ENCODE measurements at places on chromosomes 11 and 22.
A peak's percentile ranks its signal among the peaks of the same experiment; 100 is the strongest.

- DNase-seq, result no peak
Observed at GRCh38 chr22:47022475-47022874, 260.0 kb downstream of the TBC1D22A start.

DNA sequence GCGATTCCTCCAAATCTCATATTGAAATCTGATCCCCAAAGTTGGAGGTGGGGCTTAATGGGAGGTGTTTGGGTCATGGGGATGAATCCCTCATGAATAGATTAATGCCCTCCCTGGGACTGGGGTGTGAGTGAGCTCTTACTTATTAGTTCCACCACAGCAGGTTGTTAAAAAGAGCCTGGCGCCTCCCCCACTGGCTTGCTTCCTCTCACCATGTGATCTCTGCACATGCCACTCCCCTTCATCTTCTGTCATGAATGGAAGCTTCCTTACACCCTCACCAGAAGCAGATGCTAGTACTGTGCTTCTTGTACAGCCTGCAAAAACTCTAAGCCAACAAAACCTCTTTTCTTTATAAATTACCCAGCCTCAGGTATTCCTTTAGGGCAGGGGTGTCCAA is 8.8 kb downstream of the RRAS2 start:
- no peak for DNase-seq

GRCh38 chr11:79047321-79047720 is 393.5 kb downstream of the TENM4 start:
- no peak for DNase-seq

- DNase-seq, result no peak
Observed at GRCh38 chr11:21414953-21415352, 745.6 kb downstream of the NELL1 start.

- DNase-seq, result no peak
Observed at GRCh38 chr11:76658651-76659650, 11.6 kb downstream of the LRRC32 start.

DNA sequence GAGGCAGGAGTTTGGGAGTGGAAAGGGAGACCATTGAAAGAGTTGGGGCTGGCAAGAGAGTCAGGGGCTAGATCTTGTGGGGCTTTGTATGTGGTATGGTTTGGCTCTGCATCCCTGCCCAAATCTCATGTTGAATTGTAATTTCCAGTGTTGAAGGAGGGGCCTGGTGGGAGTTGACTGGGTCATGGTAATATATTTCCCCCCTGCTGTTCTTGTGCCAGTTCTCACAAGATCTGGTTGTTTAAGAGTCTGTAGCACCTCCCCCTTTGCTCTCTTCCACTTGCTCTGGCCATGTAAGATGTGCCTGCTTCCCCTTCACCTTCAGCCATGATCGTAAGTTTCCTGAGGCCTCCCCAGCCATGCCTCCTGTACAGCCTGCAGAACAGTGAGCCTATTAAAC is 10.1 kb upstream of the RAB3IL1 start:
- no peak for DNase-seq

DNA sequence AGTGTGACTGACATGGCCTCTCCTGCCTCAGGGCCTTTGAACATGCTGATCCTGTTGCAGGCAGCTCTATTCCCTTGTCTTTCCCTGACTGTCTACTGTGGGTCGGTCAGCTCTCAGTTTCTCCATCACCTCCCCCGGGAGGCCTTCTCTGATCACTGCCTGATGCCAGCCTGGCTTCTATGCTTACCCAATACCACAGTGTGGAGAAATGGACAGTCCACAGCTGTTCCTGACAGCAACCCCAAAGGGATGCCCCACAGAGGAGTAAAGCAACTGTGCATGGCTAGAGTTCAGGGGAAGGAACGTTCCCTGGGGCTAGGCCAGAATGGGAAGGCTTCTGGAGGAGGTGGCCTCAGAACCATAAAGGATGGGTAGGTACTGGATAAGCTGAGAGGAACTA is 354.3 kb downstream of the MIAT start:
- no peak for DNase-seq

GRCh38 chr11:47171061-47171838 is 5.4 kb downstream of the ARFGAP2 start:
- DNase-seq, result no peak

DNA sequence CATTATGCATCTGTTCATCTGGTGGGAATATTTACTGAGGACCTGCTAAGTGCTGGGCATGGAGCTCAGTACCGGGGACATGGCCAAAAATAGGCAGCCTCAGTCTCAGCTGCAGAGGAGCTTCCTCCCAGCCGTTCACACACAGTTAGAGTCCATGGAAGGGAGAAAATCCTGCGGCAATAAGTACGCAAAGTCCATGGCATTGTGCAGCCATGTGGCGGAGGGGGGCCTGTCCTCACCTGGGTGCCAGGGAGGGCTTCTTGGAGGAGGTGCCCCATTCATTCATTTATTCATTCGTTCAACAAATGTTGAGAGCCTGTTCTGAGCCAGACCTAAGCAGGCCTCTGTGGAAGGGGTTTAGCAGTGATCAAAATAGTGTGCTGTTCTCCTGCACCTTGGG is 59.3 kb upstream of the ANO1 start:
- no peak for DNase-seq

DNA sequence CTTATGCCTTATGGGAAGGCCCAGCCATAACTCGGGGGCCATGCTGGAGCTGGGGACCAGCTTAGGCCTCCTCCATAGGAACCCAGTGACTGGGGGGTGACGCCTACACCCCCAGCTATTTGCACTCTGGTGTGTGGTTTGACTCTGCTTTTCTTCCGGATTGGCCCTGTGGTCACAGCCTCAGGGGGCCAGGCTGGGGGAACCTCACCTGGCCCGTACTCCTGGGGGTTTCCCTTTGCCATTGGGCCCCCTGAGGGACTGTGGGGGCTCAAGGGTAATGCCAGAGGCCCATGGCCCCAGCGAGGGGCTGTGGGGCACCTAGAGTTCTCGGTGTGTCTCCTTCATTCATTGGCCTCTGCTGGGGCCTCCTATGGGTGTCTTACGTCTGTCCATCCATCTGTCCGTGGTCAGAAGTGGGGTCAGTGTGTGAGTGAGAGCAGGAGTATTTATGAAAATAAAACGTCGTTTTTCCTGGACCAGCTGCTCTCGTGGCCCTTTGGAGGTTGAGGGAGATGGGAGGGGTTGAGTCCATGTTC is 6.3 kb upstream of the SH3BP1 start:
- no peak for DNase-seq

- no peak for DNase-seq
Observed at GRCh38 chr22:26986884-26987283, 329.5 kb downstream of the MIAT start.

DNA sequence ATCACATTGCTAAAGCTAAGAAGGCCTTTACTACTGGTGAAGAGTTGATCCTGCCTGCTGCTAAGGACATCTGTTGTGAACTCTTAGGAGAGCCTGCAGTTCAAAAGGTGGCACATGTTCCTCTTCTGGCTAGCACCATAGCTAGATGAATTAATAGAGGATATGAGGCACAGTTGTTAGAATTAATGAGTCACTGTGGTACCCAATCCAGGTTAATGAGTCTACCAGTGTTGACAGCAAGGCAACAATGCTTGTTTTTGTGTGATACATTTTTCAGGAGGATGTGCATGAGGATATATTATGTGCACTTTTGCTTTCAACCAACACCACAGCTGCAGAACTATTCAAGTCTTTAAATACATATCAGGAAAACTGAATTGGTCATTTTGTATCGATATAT is 12.0 kb downstream of the C11orf58 start:
- no peak for DNase-seq

- no peak for DNase-seq
Observed at GRCh38 chr22:50691521-50691920, 18.9 kb downstream of the SHANK3 start.

DNA sequence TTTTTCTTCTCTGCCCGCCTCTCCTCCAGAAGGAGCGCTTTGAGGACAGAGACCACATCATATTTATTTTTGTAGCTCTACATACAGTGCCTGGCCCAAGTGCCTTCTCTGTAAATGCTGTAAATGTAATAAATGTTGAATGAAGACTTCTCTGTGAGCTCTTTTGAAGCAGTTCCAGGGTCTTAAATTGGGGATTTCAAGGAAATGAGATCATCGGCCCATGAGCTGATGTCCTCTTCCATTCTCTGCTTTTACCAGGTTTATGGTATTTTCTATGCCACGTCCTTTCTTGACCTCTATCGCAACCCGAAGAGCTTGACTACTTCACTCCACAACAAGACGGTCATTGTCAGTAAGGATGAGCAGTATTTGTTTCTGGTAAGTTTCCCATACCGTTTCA is 165.7 kb upstream of the SORL1-AS1 start:
- DNase-seq, result no peak

DNA sequence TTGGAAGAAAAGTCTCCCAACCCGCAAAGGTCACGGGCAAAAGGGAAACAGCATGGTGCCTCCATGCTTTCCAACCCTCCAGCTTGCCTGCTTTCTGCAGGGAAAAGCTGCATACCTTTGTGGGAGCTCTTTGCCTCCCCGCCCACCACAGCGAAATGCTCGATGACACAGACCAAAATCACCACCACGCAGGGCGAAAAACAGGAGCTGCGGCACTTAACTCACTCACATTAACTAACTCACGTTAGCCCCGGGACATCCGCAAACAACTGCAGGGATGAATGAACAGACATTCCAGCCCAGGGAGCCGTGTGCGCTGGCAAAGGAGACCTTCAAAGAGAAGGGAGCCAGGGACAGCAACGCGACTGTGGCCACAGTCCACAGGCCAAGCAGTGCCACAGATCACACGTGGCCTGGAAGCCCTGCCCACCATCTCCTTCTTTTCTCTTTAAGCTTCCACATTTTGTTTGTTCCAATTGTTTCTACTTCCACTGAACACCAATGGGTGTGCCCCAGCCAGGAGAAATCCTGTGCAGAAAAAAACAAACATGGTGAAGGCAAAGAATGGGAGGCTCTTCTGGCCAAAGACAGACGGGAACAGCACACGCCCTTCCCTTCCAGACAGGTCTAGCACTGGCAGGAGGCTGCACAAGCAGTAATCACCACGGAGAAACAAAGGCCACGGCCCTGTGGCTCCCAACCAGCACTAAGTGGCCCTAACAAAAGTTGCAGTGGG is 39.3 kb downstream of the DUSP8 start:
- no peak for DNase-seq

- peak; percentile 58 for DNase-seq
Observed at GRCh38 chr22:35430897-35431322, 31.0 kb downstream of the MCM5 start.

GRCh38 chr11:118098996-118099837 is 12.5 kb upstream of the SMIM35 start:
- DNase-seq, result no peak

GRCh38 chr22:20859615-20860014 is 808 bp downstream of the SNAP29 start:
- no peak for DNase-seq

DNA sequence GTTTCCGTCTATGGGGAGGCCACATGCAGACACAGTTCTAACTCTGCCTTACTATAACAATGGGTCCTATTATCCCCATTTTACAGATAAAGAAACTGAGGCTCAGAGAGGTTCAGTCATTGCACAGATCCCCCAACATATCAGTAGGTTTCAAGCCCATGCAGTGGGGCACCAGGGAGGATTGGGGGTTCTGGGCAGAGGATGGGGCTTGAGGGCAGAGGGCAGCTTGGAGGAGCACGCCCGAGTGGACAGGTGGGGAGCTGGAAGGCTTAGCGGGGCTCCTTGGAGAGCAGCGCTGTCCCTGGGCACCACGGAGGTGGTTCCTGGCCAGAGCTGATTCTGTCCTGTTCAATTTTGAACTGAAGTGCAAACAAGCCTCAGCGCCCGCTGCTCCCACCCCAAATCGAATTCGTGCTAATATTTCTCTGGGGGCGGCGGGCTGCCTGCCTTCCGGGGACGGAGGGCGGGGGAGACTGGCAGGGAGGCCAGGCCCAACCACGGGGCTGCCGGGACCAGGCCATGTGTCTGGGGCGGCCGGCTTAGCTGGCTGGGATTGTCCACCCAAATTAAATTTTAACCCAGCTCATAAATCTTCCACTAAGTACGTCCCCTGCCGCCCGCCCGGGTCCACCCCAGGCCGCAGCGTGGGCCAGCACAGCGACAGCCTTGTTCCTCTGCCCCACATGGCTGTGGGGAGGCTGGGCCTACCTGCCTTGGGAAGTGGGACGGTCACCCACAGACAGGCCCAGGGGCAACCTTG is 49.4 kb downstream of the FLRT1 start:
- DNase-seq, result no peak

GRCh38 chr11:115530752-115531151 is 26.5 kb upstream of the CADM1 start:
- DNase-seq, result no peak

GRCh38 chr11:100353083-100353482 is 334.0 kb upstream of the ARHGAP42 start:
- no peak for DNase-seq

All from NCI-H2029 (cell line).